Activated effector memory CD4-positive, alpha-beta T cell treated with anti-CD3 and anti-CD28 coated beads, Interleukin-2, amount 50 U/mL, for 16 hours (primary cell): ENCODE measurements at places on chromosomes 6 and 20.
A peak's percentile ranks its signal among the peaks of the same experiment; 100 is the strongest.

GRCh38 chr6:16684195-16684689 lies 77.0 kb downstream of the ATXN1 start:
- no peak for DNase-seq

- DNase-seq, result no peak
These were observed 18.8 kb downstream of the TMX4 start for GRCh38 chr20:8000796-8001195.

GRCh38 chr20:32091888-32092346 lies 17.6 kb upstream of the TM9SF4 start:
- peak; percentile 90 for DNase-seq

DNA sequence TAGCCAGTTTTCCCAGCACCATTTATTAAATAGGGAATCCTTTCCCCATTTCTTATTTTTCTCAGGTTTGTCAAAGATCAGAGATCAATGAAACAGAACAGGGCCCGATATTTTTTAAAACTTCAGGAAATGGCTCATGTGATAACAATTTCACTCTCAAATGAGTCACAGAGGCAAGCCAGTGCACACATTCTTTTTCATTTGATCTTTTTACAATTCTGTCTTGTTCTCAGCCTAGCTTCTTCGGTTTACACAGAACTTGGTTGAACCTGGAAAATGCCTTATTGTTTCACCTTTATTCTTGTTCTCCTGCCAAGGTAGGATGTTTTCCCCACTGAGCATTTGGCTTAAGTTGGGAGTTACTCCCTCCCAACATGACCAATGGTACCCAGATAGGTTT lies 258.9 kb downstream of the COL12A1 start:
- no peak for DNase-seq

DNA sequence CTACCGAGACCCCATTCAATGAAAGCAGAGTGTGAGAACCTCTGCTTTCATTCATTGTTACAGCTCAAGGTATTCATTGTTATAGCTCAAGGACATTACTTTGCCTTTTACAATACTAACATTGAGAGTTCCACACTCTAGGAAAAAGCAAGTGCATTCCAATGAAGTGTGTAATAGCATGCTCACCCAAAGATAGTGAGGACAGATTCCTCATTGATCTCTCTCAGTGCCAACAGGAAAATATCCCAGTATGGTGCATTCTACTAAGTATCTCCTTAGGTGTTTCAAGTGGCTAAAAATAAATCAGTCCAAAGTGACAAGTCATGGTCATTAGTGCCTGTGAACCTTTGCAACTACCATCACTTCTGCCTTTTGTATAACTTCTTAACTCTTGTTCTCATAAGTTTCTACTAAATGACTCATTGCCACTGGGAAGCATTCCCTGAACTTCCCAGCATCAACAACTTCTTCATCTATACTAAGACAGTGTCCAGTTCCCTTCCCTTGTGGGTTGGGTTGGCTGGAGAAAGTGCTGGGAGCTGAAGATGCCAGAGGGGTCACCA lies 140.7 kb upstream of the STXBP5 start:
- DNase-seq, result no peak

GRCh38 chr20:33668466-33669155 lies 1.9 kb downstream of the ACTL10 start:
- no peak for DNase-seq

DNA sequence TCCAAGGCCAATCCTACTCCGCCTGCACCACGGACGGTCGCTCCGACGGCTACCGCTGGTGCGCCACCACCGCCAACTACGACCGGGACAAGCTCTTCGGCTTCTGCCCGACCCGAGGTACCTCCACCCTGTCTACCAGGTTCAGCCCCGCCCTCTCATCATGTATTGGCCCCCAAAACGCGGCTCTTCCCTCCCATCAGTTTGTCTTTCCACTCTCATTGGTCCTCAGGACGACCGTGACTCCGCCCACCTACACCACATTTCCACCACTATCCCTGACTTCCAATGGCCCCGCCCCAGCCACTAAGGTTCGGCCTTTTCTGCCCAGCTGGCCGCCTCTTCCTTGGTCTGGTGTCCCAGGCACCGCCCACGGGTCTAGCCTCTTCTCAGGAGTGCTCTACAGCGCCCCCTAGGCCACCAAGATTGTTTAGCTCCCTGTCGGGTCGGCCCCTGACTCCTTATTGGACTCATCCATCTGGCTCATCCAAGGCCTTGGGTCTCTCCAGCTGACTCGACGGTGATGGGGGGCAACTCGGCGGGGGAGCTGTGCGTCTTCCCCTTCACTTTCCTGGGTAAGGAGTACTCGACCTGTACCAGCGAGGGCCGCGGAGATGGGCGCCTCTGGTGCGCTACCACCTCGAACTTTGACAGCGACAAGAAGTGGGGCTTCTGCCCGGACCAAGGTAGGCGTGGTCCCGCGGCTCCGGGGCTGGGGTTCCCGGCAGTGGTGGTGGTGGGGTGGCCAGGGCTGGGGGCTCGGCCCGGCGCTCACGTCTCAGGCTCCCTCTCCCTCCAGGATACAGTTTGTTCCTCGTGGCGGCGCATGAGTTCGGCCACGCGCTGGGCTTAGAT lies 3.1 kb downstream of the MMP9 start:
- peak; percentile 72 for DNase-seq

- DNase-seq, result no peak
These were observed 110.5 kb downstream of the B3GAT2 start for GRCh38 chr6:70846207-70846835.

DNA sequence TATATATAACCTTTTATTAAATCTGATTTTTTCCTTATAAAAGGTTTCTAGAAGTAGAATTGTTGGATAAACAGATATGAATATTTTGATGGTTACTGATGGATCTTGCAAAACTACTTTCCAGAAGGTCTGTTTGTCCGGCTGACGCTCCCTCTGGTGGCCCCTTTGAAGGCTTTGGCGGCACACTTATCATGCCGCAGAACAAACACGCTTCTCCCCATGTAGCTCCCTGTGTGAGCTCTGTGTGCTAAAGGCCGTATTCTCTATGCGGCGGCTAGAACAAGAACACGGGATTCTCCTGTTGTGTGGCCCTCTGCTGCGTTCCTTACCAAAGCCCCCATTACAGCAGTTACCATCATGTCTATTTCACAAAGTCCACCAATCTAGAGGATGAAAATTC lies 30.0 kb downstream of the PPP1R3G start:
- DNase-seq, result no peak

DNA sequence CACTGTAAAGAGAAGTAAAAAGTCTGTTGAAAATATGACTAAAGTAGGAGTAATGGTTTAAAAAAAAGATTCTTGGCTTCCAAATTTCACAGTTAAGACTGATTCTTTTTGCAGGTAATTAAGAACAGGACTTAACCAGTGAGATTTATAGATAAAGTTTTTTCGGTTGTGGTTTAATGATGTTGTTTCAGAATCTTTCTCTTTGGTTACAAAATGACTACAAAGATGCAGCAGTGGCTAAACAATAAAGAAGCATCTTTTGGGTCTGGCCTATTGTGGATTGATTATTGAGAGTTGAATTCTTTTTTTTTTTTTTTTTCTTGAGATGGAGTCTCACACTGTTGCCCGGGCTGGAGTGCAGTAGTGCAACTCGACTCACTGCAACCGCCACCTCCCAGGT lies 109.7 kb downstream of the AKAP7 start:
- no peak for DNase-seq

GRCh38 chr20:50932016-50932485 lies 814 bp upstream of the ADNP start:
- DNase-seq, result no peak

- DNase-seq, result no peak
These were observed 144.5 kb downstream of the SYCP2 start for GRCh38 chr20:59788811-59789397.

- no peak for DNase-seq
These were observed 954.7 kb upstream of the ADGRB3 start for GRCh38 chr6:67680297-67680932.

DNA sequence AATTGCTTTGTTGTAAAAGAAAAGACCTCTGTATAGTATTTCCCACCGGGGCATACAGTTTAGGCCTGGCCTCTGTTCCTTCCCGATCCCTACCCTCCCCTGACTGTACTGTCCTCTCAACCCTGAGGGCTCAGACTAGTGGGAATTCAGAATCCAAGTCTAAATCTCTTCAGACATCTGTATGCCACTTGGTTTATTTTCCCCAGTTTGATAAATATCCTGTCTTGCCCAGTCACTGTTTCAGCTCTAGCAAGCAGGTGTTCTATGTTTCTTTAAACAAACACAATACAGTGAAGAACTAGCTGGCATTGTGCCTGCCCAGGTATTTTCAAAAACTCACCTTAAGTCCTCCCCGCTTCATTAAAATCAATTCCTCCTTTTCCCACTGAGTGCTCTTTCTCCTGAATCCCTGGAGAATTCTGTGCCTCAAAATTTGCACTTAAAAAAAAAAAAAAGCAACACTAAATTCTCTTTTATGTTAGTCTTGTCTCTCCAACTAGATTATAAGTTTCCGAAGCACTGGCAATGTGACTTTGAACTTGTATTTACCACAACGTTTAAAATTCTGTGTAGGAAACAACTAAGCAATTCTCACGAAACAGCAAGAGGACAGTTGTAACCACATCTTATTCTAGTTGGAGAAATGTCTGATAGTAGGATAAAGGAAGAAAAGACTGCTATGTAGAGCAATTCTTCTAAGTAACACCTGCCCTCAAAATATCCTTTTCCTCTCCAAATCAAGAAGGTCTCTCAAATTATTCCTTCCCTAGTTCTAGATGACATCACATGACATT lies 112.0 kb upstream of the CARMIL1 start:
- DNase-seq, result no peak

DNA sequence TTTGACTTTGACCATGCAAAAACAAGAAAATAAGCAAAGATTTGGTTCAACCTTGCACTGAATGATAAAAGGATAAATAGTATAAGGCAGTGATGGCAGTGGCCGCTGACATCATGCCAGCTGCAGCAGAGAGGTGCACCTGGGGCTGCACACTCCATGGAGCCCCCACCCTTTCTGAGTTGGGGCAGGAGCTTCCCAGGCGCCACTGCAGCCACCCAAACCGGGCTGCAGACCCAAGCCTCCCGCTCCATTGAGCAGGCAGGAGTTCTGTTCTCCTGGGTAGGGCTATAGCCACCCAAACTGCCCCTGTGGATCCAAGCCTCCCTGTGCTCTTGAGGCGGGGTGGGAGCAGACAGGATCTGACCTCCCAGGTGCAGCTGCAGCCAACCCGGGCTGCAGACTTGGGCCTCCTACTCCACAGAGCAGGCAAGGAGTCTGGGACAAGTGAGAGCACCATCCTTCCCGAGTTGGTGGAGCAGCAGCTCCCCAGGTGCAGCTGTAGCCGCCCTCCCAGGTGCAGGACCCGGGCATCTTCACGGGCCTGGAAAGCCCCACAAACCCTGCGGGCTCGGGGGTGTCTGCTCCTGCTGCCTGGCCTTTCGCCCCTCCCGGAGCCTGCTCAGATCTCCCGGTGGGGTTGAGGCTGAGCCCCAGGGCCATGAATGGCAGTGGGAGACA lies 537.9 kb downstream of the TENT5A start:
- no peak for DNase-seq

GRCh38 chr20:50783390-50783789 lies 11.5 kb upstream of the BCAS4 start:
- DNase-seq, result no peak

- no peak for DNase-seq
These were observed 19.8 kb downstream of the MDN1 start for GRCh38 chr6:89799756-89800155.

DNA sequence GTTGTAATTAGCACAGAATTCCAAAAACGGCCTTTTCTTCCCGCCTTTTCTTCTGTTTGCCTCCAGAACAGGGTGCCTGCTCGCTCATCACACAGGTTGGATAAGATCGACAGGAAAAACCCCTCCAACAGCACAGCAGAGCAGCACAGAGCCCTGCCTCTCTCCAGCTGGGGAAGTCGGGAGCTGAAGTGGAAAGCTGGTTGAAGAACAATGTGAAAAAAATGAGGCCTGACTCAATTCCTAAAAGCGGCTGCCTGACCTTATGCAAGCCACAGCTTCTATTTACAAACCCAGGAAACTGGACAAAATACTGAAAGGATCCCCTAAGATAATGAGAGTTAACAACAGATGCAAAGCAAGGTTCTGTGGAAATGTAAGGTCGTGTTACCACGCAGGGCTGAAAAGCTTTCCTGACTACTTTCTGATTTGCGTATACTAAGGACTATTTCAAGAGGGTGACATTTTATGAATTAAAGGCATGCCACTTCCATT lies 116.9 kb downstream of the TTLL2 start:
- DNase-seq, result no peak

- DNase-seq, result no peak
These were observed 13.5 kb upstream of the CNR1 start for GRCh38 chr6:88179692-88180091.

- DNase-seq, result no peak
These were observed 15.2 kb downstream of the COX4I2 start for GRCh38 chr20:31652917-31653396.

- peak; percentile 68 for DNase-seq
These were observed 72.3 kb downstream of the OR2B2 start for GRCh38 chr6:27839626-27840475.

DNA sequence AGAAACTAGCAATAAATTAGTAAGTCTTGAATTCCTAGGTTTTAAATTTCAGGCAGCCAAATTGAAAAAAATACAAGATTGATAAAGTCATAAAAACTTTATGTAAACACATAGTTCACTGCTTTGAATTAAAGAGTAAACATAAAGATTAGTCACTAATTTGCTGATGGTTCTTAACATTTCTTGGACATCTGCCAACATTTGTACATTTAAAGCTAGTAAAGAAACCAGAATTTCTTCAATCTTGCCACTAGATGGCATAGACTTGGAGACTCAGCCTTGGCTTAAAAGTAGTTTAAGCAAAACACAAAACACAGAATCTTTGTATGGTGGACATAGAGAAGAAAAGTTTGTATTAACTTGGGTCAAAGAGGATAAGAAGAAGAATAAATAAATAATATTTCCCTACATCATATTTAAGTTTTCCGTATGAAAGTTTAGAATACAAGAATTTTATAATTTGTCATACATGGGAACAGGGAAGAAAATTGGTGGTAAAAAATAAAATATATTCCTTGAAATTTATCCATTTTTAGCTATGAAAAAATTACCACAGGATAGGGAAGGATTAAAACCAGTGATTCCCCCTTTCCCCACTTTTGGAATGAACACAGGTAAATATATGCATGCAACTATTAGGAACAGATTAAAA lies 41.7 kb upstream of the FAM135A start:
- DNase-seq, result no peak

DNA sequence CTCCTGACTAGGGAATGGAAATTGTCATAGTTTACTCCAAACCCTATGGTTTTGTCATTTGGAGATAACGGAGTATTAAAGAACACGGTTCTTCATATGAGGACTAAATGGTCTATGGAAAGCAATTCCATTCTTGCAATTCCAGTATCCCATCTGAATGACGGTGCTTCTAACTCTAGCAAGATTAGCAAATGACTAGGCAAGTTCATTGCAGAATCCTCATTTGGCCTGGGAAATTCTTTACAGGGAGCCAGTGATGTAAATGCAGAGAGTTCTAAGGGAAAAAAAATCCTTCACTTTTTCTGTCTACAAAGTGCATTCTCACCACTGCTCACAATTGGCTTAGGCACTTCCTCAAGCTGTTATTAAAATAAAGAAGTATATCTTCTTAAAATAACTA lies 111.5 kb downstream of the MOXD1 start:
- no peak for DNase-seq
